Brain microvascular endothelial cell (primary cell): ENCODE measurements at places on chromosomes 2 and 18.

GRCh38 chr18:12236934-12237832 lies 17.0 kb upstream of the CIDEA start:
- peak; percentile 55 for DNase-seq

GRCh38 chr2:222756951-222757650 lies 85.6 kb downstream of the MOGAT1 start:
- DNase-seq: peak; percentile 59

DNA sequence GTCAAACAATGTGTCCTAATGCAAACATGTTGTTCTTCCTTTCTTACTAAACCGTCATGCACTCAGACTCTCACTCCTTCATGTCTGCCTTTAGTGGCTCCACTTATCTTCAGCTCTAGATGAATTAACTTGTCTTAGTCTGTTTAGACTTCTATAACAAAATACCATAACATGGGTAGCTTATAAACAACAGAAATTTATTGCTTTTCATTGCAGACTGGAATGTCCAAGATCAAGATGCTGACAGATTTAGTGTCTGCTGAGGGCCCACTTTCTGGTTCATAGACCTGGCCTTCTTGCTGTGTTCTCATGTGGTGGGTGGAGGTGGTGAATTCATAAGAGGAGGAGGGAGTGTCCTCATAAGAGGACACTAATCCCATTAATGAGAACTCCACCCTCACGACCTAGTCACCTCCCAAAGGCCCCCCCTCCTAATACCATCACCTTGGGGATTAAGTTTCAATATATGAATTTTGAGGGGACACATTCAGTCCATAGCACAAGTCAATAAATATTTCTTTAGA lies 32.3 kb downstream of the RALBP1 start:
- no peak for DNase-seq

DNA sequence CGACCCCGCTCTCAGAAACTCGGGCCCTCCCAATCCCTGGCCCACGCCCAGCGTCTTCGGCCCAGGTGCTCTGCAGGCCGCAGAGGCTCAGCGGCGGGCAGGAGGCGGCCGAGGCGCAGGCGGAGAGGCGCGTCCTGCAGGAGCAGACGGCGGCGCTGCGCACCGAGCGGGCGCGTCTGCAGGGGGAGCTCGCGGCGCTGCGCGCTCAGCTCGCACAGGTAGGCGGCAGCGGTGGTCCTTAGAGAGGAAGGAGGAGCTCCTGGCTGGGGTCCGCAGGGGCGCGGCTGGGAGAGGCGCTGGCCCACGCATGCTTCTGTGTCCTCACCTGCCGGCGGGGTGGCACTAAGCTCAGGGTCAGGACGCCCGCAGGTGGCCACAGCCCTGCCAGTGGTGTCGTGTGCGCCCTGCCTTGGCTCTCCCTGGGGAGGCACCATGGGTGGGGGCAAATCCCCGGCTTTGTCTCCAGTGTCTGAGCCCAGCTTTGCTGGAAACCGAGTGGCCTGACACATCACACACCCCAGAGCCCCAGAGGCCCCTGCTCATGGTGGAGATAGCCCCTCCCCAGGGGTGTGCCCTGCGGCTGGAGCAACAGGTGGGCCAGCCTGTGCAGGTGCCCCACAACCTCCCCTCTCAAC lies 14.9 kb upstream of the SNED1 start:
- no peak for DNase-seq

- no peak for DNase-seq
These were observed at the start of gene LYPD1 for GRCh38 chr2:132669908-132670495. Gene LYPD1 (minus strand): TSS chr2:132670205. CDS start chr2:132669932, 273 bp downstream.

- DNase-seq: no peak
These were observed 103.8 kb upstream of the SMIM21 start for GRCh38 chr18:75531212-75531850.

DNA sequence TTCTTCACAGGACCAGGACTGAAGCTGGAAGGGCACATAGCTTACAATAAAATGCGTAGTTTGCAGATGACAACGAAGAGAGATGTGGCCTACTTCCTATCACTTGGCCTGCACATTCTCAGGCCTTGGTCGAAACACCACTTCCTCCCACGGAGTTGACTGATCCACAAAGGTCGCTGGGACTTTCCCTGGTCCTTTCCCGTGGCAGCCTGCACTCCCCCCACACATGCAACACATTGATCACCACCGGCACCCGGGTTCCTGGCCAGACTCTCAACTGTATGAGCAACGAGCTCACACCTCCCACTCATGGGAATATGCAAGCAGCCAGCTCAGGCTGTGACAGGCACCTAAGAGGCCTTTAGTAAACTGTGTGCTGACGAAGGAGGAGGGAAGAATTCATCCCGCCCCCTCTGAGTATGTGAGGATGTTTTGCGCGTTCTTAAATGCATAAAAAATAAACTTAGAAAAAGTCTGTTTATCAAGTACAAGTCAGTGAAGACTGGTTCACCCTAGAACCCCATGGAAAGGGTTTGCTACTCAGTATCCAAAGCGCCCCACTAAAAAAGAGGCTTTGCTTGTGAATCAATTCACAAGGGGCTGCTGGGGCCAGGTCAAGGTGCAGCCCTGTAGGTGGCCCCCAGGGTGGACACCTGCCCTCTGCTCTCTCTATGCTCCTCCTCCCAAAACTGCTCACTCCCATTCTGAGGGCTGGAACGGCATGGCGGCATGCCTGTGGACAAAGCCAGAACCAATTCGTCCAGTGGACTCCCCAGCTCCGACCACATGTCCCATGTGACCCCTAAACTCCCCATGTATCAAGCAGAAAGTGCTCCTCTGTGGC lies 154.3 kb downstream of the EIPR1 start:
- peak; percentile 74 for DNase-seq

DNA sequence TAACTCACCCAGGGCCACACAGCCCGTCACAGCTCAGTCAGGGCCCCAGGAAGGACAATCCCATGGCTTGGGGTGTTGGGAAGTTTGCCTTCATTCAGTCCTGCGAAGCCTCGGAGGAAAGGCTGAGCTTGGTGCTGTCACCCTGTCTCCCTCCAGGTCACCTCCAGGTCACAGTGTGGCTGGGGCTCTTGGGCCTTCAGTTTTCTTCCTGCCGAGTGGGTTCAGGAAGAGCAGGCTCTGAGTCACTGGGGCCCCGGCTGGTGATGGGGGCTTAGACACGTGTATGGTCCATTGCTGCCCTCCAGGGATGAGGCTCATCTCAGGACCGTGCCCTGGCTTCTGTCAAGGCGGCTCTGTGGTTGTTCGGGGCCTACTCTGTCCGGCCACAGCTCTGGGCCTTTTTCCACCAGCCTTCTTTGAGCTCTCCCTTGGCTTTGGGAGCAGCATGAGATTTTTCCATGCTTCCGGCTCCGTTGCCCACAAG lies 118.6 kb downstream of the INHBB start:
- DNase-seq: no peak

DNA sequence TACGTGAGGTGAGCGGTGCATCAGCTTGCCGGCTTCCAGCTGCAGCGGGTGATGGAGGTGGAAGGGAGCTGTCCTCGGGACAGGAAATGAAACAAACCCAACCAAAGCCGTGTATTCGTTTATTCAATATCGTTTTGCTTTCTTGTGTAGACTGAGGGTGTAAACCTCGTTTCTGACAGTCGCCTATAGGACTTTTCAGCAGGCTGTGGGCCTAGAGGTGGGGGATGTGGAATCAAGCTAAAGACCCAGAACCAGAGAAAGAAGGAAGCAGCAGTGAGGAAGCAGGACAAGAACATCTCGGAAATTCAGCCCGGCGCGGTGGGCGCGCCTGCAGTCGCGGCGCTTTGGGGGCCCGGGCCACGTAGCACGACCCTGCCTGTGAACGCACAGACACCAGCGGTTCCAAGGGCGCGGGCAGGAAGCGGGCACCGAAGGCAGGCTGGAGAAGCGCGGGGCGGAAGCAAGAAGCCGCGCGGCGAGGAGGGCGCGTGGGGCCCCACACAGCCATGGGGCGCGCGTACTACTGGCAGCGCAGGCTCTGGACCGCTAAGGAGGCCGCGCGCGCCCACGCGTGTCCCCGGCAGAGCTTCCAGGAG lies 755 bp upstream of the ATP9B start:
- peak; percentile 2 for DNase-seq

DNA sequence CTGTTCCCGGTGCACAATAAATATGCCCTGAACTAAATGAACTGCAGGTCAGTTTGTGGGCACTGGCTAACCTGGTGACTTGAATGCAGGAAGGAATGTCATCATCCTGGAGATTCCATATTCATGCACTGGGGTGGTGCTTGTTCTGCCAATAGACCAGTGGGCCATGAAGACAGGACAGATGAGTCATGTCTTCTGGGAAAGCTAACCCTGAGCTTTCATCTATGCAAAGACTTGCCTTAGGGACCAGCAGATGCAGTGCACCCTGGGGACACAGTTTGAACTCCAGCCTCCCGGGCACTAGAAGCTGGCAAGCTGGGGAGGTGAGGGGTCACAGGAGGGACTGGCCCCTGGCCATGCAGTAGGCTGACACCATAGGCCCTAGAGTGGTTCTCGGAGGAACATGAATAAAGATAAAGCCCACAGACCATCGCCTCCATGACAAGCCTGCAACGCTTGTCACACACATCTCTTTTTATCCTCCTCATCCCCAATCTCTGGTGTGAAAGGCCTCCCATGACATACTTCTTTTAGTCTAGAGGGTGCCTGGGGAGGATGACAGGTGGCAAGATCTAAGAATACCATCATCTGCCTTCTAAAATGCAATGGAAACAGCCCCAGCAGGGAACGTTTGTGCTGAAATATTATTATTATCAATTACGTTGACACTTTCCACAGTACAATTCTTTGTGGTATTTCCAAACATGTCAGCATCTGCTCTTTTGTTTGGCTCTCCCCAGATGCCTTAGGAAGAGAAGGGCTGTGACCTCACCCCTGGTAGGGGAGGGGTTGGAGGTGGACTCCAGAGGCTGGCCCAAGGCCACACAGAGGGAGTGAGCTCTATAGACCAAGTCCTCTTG lies 267.4 kb upstream of the RAB6C start:
- DNase-seq: no peak

DNA sequence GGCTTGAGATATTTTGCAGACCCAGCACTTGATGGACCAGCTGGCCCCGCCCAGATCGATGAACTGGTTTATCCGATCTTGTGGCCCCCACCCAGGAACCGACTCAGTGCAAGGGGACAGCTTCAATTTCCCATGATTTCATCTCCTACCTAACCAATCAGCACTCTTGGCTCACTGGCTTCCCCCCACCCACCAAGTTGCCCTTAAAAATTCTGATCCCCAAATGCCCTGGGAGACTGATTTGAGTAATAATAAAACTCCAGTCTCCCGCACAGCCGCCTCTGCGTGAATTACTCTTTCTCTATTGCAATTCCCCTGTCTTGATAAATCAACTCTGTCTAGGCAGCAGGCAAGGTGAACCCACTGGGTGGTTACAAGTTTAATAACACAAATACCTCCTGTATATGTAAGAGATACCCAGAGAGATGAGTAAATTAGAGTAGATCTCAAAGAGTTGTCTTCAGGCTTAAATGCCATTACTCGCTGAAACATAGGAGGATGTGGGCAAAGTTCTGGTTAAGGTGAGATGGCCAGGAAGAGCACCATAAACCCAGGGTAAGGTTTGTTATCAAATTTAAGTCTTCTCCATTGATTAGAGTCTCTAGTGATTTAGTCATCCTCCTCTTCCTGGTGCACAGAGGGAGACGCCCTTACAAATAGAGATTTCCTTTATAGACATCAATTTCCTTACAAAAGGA lies 222.8 kb downstream of the ARL4C start:
- no peak for DNase-seq

- no peak for DNase-seq
These were observed 34.5 kb downstream of the MTERF4 start for GRCh38 chr2:241067501-241068135.

- DNase-seq: no peak
These were observed 274.8 kb upstream of the NCKAP5 start for GRCh38 chr2:133843091-133843490.

GRCh38 chr2:238285653-238286082 lies 2.7 kb downstream of the PER2 start:
- DNase-seq: peak; percentile 95

DNA sequence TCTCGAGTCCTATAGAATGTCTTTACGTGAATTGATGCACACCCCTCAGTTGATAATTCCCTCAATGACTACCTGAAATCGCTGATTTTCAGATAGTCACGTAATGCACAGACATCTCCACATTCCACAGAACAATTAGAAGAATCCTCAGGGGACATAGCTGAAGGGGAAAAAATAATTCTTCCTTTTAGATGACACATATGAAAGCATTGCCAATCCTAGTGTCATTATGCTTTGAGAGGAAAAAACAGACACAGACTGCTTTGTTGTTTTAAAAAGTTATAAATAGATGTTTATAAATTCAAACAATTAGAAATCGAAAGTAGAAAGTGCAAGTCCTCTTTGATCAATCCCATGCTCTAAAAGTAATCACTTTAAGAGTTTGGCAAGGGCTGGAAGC lies 100.6 kb upstream of the FN1 start:
- DNase-seq: no peak

DNA sequence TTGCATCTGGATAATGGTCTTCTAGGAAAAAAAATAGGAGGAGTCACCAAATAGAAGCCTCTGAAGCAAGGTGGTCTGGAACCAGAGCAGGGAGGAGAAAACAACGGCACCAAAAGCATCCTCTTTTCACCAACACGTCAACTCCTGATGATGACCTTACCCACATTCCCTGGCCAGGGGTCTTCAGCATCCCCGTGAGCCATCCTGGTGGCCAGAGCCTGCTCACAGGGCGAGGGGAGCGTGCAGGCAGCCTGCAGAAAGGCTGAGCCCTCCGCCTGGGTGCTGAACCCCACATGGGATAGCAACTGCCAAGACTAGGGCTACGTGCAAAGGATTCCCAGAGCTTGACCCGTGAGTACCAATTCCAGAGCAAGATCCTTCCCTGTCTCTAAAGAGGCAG lies 191.0 kb downstream of the NDUFA10 start:
- DNase-seq: no peak

GRCh38 chr18:63109022-63109421 lies 210.5 kb downstream of the BCL2 start:
- no peak for DNase-seq

- no peak for DNase-seq
These were observed 206.2 kb downstream of the RTP5 start for GRCh38 chr2:242075696-242076095.

- DNase-seq: no peak
These were observed 231.3 kb downstream of the ZRANB3 start for GRCh38 chr2:135299658-135300244.

DNA sequence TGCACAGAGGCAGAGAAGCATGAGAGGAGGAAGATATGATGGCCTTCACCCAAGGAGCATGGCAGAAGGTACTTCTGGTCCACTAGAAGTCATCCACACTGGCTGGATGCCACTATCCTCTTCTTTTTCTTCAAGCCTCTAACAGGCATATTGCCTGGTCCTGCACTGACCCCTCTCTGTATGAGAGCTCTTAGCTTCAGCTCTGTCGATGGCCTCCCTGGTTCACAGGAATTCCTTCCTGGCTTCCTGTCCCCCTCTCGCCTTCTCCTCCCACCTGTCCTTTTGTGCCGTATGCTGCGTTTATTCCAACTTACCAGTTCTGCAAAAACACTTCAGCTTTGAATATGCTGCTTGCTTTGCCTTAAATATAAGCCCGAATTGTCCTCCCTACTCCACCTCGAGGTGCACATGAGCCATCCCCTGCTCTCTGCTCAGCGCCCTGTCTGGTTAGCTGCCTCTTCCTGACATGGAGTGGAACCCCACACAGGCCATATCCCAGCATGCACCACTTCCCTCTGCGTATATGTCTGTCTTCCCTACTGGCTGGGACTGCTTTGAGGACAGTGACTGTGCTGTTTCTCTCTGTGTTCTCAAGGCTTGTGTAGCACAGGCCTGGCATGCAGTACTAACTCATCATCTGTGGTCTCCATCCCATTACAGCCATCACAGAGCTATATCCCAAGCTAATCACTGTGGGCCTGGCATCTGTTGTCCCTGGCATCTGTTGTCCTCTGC lies 474.9 kb downstream of the EIPR1 start:
- DNase-seq: no peak
